ENCODE measurements at places on chromosomes 7 and 10.

DNA sequence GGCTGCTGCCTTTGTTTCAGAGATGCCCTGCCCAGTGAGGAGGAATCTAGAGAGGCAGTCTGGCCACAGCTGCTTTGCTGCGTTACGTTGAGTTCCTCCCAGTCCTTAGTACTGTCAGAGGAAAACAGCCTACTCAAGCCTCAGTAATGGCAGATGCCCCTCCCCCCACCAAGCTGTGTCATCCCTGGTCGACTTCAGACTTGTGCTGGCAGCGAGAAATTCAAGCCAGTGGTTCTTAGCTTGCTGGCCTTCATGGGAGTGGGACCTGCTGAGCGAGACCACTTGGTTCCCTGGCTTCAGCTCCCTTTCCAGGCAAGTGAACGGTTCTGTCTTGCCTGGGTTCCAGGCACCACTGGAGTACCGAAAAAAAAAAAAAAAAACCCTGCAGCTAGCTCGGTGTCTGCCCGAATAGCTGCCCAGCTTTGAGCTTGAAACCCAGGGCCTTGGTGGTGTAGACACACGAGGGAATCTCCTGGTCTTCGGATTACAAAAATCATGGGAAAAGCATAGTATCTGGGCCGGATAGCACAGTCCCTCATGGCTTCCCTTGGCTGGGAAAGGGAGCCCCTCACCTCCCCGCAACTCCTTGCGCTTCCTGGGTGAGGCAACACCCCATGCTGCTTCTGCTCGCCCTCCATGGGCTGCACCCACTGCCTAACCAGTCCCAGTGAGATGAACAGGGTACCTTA lies 9.1 kb downstream of the SDHAF3 start:
- no peak for DNase-seq

DNA sequence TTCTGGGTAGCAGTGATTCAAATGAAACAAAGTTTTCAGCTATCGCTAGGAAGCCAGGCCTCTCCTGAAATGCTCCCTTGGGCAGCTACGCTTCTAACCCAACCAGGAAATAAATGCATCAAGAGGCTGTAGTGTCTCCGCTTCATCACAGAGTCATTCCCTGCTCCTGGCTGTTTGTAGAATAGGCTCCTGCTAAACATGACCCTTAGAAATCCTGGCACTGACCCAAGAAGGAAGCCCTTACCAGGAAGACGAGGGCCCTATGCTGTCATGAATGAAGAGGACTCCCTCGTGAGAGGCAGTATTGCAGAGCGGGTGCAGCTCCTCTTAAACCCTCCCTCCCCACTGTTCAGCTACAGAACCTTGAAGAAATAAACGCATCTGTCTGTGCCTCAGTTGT lies 48.3 kb downstream of the NOD1 start:
- peak; percentile 91 for DNase-seq

DNA sequence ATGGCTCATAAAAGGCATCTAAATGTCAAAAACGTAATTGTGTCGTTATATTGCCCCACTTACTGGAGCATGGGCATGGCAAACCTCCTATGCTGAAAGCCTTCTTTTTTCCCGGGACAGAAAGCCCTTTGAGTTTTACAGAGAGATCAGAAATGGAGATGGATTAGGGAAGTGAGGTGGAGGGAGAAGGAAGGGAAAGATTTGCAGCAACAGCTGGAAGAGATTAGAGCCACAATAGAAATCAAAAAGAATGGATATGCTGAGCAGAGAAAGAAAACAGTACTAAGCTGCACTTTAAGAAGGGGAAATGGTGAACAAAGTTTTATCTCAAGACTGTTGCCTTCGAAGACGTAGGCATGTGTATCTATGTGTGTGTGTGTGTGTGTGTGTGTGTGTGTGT lies 97.2 kb upstream of the PCGF5 start:
- no peak for DNase-seq

DNA sequence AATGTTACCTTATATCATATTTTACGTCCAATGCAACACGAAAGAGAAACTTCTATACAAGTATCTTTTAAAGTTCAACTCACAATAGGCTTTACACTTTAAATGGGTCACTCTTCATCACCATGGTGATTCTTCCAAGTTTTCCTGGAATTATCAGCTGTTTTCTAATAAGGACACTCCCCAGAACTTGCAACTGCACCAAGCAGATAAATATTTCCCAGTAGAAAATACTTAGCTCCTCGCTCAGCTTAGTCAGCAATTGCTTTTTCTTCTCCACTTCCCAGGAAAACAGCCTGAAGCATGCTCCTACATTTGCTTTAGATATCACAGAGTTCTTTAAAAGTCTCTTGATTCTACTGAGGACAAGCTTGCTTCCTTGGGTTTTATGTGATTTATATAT lies 25.7 kb upstream of the ADD3 start:
- no peak for DNase-seq

GRCh38 chr7:44590910-44591309 lies 8.9 kb upstream of the TMED4 start:
- no peak for DNase-seq

DNA sequence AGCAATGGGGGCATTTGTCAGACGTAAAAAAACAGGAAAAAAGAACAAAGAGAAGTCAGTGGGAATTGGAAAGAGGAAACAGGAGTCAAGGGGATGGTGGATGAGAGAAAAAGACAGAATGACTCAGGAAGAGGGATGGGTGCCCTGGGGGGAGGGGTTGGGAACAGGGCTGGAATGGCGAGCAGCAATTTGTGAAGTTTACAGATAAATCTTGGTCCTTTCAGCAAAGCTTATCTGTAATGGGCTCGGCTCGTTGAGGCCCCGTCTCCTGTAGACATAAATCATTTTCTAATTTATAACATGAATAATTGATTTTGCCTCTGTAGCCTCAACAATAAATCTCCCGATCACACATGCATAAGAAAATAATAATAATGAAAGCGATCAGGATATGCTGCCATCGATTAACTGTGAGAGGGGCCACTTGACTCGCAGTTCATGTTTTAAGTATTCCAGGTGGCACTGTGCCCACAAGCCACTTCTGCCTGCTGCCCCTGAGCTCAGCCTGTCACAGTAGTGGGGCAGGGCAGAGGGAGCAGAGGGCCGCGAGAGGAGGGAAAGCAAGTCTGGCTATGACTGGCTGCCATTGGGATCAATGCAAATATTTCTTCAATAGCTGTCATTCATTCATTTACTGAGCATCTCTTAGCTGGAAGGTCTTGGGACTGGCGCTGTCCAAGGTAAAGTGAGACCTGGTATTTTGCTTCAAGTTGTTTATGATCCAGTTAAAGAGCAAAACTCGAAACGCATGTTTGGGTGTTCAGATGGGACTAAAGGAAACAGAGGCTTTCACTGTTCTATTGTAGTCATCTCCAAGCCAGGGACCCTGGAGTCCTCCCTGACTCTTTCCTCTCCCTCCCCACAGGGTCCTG lies 47.4 kb upstream of the R3HCC1L start:
- no peak for DNase-seq

DNA sequence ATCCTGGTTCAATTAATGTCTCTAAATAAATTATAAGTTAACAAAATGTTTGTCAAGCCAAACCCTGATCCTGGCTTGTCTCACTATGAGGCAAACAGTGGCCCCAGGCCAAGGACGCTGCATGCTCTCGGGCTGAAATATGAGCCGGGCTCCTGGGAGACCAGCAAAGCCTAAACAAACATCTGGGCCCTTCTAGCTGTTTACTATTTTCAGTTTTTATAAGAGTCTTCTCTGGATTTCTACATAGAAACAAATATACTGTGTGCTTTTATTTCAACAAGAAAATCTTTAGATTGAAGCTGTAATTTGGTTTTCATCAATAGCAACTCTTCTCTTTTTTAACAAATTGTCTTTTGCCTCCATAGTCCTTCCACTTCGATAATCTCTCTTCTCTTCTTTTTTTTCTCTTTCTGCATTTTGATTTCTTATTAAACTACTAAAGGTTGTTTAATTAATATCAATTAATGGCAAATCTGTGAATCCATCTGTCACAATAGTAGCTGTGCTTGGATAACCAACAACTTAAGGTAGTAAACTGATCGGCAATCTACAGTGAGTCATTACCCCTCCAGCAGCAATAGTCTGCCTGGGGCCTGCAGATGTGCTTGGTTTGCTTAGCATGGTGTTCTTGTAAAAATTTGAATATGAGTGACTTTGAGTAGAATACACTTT lies 83.3 kb upstream of the DNAJC1 start:
- peak; percentile 94 for DNase-seq

- no peak for DNase-seq
These were observed 109.4 kb downstream of the ADAM12 start for GRCh38 chr10:126278851-126279250.

GRCh38 chr7:98991141-98991540 lies 112.8 kb downstream of the TRRAP start:
- DNase-seq: no peak

DNA sequence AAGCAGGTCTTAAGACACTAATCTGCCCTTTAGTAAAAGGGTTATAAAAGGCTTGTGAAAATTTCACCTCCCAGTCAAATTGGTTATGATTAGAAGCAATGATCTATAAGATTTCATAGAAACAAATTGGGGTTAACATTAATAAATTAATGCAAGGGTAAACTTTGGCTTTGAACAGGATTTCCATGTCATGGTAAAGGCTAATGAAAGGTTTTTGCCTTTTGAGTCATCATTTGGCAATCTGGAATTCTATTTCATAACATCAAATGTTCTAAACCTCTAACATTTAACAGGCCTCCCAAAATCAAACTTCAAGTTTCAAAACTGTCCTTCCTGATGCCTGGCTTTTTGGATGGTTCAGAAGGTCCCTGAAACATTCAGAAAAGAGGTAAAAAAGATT lies 62.4 kb downstream of the COA1 start:
- no peak for DNase-seq

DNA sequence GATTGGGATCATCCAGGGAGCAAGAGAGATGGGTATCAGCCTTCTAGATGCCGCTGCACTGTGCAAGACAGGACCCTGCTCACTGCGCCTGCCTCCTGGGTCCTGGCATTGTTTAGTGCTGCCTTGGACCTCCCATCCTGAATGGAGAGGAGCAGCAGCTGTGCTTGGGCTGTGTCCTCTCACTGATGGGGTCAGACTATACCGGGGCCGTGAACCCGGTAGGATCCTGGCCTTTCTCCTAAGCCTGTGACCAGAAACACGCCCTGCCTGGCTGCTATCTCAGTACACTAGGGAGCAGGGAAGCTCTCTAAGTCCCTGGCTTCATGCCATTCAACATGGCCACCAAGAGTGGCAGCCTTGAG lies 309.4 kb upstream of the ZNF32 start:
- DNase-seq: peak; percentile 14

DNA sequence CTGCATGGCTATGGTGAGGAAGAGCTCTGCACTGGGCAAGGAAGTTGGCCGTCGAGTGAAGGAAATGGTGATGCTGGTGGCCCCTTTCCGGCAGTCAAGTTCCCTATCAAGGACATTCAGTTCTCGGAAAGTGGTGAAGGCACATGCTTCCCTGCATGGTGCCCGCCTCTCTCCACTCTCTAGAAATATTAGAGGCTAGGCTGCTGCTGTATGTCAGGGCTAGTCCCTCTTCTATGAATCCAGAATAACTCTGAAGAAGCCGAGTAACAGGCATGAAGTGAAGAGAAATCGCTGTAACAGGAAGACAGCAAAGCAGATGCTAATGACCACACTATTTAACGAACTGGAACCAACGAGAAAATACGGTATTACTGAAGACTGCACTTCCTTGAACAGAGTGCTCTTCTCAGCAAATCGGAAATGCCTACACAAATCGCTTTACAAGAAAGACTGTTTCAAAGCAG lies 5.4 kb downstream of the IDI1 start:
- no peak for DNase-seq

- DNase-seq: no peak
These were observed 113.0 kb downstream of the LRMDA start for GRCh38 chr10:75544386-75544785.

- no peak for DNase-seq
These were observed 2.0 kb downstream of the BCL7B start for GRCh38 chr7:73555411-73555982.

Data from LNCaP clone FGC (cell line).